ENCODE measurements at places on chromosomes 2 and 18. TPM values are rescaled to one million over a fixed set of nuclear protein-coding genes. Genes with fewer than 3 reads are reported as not detected.

DNA sequence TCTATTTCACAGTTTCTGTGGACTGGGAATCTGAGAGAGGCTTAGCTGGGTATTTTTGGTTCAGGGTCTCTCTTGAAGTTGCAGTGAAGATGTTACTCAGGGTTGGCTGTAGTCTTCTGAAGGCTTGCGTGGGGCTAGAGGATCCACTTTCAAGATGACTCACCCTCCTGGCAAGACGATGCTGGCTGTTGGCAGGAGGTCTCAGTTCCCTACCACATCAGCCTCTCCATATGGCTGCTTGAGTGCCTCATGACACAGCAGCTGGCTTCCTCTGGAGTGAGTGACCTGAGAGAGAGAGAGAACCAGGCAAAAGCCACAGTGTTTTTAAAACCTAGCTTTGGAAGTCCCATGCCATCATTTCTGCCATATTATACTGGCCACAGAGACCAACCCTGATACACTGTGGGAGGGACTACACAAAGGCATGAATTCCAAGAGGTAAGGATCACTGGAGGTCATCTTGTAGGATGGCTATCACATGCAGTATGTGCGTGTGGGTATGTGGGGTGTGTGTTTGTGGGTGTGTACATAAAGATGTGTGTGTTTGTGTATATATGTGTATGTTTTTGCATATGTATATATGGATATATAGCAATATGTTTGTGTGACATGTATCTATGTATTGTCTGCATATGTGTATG lies 25.1 kb downstream of the DNPEP start:
- peak; percentile 40 for DNase-seq

The ZBTB7C gene
- not detected for total RNA-seq

GRCh38 chr2:133135035-133135654 lies 433.1 kb downstream of the NCKAP5 start:
- no peak for DNase-seq

DNA sequence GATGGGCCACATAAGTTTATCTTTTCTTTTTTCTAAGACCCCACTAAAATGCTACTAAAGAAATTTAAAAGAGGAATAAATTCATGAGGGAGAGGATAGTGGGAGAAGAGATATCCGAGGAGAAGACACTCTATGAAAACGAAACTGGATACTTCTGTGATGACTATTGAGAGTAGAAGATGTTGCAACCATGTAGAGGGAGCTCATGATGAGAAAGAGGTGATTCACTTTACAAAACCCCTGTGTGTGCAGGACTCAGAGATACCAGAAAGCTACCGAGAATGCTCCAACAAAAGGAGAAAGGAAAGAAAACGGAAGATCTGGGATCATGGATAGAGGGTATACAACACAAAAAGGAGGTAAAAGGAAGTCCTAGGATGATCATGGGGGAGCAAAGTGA lies 34.9 kb downstream of the SLC38A11 start:
- no peak for DNase-seq

DNA sequence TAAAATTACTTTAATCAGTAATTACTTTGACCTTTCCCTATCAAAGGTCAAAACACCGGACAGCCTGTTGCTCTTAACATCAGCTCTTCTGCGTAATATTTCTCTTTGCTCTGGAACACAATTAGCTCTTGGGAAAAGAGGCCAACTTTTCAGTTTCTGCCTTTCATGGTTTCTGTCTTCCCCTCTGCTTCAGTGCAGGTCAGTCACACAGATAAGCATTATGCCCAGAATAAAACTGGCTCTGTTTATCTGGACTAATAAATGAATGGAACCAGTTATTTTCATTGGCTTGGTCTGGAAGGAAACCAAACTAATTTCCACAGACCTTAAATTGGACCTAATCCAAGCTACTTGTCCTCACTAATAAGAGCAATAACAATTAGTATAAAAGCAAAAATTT lies 26.2 kb upstream of the GALNT3 start:
- no peak for DNase-seq

DNA sequence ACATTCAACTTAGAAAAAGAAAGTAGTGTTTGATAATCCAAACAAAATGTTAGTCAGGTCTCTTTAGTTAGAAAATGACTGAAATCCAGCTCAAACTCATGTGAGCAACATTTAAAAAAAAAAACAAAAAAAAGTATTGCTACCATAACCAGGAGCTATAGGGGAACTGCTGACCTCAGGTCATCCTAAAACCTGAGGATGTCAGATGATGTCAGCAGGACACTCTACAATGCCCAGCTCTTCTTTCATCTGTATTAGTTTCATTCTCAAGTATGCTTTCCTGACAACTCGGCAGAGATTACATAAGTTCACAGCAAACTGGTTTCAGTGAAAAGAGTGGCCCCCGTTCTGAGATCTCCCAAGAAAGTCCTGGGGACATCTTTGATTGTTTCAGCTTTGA lies 4.2 kb upstream of the ESCO1 start:
- no peak for DNase-seq

The CCDC74B gene
- total RNA-seq: 2.8 TPM

The RTP5 gene
- total RNA-seq: not detected
